ENCODE measurements at places on chromosomes 7 and 10.

GRCh38 chr10:20117471-20117870 is 301.2 kb downstream of the PLXDC2 start:
- no peak for DNase-seq

DNA sequence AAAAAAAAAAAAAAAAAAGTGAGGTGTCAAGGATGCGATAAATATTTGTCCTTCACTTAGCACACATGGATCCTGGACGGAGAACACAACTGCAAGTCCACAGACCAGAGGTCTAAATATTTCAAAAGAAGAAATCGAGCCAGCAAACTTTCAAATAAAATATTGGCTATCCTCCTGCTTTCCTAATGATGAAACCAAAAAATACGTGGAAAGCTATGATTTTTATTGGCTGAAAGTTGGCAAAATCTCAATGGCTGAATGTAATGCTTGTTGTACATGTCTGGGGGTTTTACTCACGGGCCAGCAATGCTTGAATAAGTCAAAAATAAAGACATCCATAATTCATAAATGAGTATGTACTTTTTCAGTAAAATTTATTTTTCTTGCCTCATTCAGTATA is 19.0 kb upstream of the MGMT start:
- DNase-seq = no peak

DNA sequence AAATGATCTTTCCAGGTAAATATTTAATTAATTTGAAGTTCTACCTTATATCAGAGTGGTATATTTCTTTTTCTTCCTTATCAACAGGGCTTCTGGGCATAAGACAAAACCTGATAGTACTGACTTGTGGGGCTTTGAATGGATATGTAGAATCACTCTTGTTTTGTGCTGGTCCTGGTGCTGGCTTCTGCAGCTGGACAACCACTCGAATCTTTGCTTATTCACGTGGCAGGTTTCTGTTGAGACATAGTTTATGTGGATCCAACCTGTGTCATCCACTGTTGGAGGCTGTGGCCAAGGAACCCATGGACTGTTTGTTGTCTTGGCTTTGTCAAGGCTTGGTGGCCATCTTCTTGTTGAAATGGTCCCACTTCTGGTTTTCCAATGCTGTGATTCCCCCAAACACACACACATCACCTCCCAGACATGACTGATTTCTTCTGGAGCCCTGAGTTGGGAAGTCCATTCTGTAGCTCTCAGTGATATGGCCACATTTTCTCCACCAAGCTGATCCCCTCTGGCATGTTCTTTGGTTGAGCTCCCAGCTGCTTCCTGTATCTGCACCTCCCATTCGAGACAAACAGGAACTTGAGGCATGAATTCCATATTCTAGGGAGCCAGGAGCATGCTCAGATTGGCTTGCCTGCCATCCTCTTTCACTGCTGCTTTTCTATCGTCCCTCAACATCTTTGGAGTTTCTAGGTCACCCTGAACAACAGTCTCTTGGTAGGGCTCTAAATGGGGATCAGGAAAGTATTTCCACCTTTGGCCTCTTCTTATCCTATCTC is 19.5 kb downstream of the TAS2R41 start:
- no peak for DNase-seq

GRCh38 chr7:66279912-66280311 is 74.8 kb downstream of the TPST1 start:
- no peak for DNase-seq

DNA sequence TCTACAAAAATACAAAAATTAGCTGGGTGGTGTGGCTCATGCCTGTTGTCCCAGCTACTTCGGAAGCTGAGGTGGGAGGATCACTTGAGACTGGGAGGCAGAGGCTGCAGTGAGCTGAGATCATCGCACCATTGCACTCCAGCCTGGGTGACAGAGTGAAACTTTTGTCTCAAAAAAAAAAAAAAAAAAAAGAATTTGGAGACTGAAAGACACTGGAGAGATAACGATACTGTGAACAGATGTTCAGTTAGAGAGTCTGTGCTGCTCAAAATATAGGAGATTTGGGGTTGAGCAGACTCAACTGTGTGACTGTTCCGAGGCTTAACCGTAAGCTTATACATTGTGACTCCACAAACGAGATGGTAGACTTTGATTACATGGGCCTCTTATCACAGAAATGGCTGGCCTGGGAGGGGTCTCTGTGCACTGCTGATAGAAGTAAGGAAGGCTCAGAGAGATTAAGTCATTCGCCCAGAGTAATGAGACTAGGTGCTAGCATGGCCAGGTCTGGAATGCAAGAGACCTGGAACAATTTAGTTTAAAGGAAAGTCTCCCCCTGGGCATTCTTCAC is 19.4 kb downstream of the WBP1L start:
- no peak for DNase-seq

DNA sequence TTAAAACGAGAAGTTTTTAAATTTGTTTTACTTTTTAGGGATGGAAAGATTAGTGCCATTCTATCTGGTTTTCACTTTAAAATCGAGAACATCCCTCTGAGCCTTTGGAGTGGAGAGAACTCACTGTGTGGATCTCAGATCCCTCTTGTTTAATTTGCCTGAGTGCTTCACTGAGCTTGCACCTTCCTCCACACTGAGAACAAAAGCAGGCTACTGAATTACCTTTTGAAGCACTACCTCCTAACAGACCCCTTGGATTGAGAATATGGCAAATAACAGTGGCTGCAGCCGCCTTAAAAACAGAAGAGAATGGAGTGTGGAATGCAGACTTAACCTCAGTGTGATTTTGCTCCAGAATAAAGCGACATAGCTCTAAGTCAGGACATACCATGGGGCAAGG is 204.7 kb downstream of the CNTNAP2 start:
- no peak for DNase-seq

GRCh38 chr10:42755028-42755451 is 27.6 kb upstream of the BMS1 start:
- DNase-seq = no peak

DNA sequence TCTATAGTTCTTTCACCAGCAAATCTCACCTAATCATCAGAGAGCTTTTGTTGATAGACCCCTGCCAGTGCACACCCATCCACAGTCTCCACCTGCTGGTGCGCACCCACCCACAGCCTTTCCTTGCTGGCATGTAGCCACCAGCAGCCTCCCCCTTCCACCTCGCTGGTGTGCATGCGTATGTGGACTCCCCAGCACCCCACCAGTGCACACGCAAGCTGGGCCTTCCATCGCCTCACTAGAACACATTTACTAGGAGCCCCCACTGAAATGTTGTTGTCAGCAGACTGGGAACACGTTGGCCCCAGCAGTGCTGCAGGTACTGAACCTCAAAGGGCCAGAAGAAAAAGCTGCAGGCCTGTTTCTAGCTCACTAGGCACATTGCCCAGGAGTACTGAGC is 104.9 kb upstream of the ZWINT start:
- DNase-seq = no peak

DNA sequence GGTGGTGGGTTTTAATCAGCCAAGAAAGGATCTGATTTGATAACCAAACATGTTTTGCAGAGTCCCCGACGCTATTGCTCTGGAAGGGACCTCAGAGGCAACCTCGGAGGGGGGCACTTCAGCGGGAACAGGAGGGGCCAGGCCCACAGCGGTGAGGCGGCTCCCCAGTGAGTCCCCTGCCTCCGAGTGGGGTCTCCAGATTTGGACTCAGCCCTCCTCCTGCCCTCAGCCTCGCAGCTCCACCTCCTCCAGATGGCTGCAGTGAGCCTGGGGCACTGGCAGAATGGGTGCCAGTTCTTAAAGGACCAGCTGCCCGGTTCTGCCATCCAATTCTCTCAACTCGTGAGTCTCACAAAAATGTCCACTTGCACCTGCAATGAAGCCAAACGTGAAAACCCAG is 61.0 kb upstream of the NANOS1 start:
- DNase-seq = no peak

GRCh38 chr7:30468791-30469190 is 9.8 kb downstream of the NOD1 start:
- DNase-seq = no peak

GRCh38 chr10:7908541-7909210 is 90.4 kb downstream of the TAF3 start:
- no peak for DNase-seq

Measured in SIG-M5 (cell line).